Hepatocyte (in vitro differentiated cells): ENCODE measurements at places on chromosomes 7 and 10. TPM values are rescaled to one million over a fixed set of nuclear protein-coding genes. Genes with fewer than 3 reads are reported as not detected.

DNA sequence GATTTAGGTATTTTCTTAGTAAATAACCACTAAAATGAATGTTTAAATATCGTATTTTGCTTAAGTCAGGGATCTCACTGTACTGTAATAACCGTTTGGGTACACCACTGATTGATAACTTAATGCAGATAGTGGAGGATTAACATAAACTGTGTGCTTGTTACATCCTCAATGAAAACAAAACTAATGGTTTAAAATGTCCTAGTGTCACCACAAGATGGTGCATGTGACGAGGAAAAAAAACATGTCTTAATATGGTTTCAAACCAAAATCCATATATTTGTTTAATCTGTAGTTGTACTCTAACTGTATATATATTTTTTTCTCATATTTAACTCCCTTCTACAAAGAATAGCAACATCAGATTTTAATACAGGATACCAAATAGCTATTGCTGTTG, 19.2 kb downstream of the ARMC10 start:
- no peak for DNase-seq

- DNase-seq, result peak; percentile 57
These were observed 550.6 kb downstream of the GLRX3 start for GRCh38 chr10:130686689-130687300.

- DNase-seq, result no peak
These were observed 61.3 kb downstream of the XPNPEP1 start for GRCh38 chr10:109862041-109862440.

Gene ZCCHC24
- 18.3 and 20.1 TPM in 2 replicates for total RNA-seq

DNA sequence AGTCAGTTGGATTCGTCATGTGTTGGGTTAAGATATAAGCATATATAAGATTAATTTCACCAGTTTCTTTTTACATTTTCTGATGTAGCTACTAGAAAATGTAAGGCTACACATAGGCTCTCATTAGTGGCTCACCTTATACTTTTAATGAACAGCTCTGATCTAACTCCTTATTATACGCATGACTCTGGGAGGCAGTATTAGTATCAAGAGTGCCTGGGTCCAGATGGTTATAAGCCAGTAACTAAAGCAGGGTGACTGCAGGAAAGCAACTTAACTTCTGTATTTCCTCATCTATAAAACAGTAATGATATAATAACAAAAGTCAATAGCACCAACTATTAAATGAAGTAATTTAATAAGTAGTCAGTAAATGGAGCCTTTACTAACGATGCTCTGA, 1.4 kb upstream of the ELMO1 start:
- no peak for DNase-seq

GRCh38 chr7:126394406-126394805, 858.3 kb downstream of the GRM8 start:
- DNase-seq, result no peak

Gene KCNH2
- 8.4 and 9.4 TPM in 2 replicates for total RNA-seq

Gene ZNF488
- 1.2 and 2.0 TPM in 2 replicates for total RNA-seq

Gene HYAL4
- total RNA-seq, result 0.07 TPM in 1 of 2 replicates, not detected in the other

- no peak for DNase-seq
These were observed 197.1 kb downstream of the BBS9 start for GRCh38 chr7:33326485-33326848.

- peak; percentile 61 for DNase-seq
These were observed 87.7 kb upstream of the PDK4 start for GRCh38 chr7:95684037-95684436.

DNA sequence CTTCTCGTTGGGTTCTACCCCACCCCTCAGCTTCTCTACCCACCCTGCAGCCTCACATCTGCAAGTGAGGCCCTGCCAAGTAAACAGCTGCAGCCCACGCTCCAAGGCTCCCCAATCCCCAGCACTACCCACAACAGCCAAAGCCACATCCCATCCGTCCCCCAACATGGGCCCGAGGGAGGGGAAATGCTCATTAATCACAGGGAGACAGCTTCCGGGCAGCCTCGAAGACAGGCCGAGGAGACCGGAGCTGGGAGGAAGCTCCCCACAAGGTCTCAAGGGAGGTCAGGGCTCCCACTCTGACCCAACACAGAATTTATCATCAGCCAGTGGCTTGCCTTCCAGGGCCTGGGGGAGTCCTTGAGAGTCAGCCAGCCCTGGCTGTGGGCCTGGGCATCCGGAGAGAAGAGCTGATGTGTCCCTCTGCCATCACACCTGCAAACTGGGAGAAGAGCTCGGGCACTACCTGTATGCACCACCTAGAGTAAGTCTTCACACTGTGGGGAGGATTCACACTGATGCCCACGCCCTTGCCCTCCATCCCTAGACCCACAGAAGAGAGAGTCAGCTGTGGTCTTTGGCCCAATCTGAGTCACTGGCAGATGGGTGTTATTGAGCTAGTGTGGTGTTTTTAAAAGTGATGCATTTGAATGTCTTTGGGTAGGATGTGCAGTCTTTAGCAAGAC, 115.5 kb upstream of the ZMIZ1 start:
- no peak for DNase-seq

Gene EVX1
- 1.1 and 1.6 TPM in 2 replicates for total RNA-seq

GRCh38 chr10:124575107-124576035, 113.7 kb downstream of the LHPP start:
- no peak for DNase-seq

DNA sequence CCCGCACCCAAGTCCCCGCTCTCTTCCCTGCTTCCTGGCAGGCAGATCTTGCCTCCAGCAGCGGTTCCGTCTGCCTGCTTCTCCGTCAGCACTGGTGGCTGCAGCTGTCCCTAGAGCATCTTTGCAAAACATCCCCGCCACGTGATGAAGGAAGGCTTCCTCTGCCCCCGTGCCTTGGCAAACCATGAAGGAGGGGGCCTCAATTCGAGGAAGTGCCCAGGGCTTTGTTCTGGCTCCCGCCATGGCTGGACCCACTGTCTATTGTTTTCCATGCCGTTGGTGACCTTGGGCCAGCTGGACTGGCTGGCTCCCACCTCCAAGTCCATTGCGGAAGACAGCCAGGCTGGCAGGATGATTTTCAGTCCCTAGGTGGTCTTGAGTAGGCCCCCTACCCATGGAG, 13.2 kb upstream of the AQP1 start:
- DNase-seq, result no peak

DNA sequence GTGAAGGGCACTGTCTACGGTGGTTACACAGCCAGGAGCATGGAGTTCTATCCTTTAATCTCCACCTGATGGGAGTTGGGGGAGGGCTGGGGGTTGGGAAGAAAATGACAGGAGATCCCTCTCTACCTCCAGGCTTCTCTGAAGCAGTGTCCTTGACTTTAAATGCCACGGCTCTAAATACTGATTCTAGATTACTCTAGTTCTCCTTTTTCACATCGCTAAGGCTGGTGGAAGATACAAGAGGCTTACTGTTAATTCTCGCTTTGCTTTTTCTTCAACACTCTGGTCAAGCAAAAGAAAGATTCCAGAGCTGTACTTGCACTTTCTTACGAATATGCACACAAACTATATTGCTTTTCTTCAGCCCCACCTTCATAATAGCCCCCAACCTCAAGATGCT, 30.5 kb downstream of the ARL3 start:
- no peak for DNase-seq

- DNase-seq, result no peak
These were observed 6.6 kb upstream of the STRIP2 start for GRCh38 chr7:129427526-129428045.

DNA sequence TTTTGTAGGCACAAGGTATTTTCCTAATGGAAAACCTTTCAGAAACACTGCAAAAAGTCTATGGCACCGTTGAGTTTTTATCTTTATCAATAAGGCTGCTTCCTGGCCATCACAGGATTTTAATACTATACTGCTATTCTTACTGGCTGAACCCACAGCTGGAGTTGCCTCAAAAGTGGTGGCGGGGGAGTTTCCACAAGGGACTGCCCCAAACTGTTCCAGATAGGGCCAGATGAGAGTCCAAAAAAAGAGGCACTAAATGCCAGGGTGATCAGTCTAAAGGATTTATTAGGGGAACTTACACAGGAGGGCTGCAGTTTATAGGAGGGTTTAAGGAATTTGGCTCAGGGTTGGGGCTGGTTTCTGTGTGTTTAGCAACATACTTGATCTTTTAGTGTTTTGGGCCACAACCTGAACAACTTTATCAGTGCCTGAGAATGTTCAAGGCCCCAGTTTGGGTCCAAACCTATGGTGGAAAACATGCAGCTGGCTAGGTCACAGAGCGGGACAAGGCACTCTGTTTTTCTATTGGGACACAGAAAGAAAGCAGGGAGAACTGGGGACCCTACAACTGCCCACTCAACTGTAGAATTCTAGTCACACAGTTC, 41.4 kb downstream of the STAM start:
- no peak for DNase-seq

- no peak for DNase-seq
These were observed 236.4 kb upstream of the TMEM72 start for GRCh38 chr10:44674536-44675386.

DNA sequence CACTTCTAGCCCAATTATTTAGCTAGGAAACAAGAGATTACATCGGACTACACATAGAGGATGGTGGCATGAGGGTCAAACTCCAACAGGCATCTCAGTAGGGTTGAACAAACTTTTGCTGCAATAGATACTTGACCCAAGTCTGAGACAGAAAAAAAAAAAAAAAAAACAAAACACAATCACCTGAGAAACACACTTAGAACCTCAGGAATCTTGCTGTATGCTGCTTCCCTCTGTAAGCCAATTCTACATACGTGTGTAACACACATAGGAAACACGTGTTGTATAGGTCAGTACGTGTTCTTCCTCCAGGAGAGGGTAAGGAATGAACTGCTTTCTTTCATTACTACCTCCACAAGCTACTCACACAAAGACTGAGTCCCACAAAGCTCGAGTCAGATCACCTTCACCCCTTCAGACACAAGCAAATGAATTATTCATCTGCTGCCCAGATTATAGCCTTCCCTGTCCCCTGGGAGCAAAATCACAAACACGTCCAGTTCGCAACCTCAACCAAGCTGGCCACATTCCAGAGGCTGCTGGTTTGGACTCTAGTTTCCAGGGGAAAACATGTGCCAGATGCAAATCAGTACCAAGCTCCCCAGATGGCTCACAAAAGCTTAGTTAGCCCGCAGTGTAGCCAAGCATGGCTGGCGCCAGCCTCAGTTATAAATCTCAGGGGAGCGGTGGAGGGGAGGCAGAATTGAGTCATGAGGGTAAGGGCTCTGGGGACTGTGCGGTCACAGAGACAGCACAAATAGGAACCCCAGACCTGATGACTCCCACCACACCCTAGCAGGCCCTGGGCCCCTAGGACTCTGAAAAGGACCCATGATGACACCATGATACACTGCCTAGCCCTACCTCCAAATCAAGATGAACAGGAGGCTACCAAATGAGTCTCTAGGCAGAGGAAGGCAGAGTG, 15.1 kb downstream of the PSAP start:
- DNase-seq, result peak; percentile 46

Gene CDC14C
- 0.08 and 0.23 TPM in 2 replicates for total RNA-seq

DNA sequence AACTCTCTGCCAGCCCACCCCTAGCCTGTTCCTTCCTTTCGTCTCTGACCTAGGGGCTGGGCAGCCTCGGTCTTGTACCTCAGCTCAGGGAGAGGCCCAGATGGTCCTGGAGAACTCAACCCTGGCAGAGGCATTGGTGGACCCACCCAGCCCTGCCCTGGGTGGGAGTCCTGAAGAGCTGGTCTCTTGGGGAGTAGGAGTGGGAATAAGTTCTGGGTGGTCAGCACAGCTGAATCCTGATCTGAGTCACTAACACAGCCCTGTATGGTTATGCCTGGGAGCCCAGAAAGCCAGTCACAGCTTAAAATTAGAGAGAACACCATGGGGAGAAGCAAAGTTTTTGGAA, 84.0 kb downstream of the SORBS1 start:
- no peak for DNase-seq

DNA sequence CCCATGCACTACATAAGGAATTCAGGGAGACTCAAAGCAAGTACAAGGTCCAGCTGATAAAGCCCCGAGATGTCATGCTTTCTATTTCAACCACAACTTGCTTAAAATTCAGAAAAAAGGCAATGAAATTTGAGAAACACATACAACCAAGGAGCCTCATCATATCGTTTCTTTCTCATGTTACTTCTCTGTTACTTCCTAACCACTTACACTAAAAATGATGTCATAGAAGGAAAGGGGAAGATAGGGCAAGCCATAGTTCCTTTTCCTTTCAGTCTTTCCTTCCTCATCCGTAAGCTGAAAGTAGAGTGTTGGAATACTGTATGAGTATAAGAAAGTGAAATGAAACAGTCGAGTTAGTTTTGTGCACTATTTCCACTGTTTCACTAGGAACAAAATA, 27.9 kb upstream of the CDK14 start:
- DNase-seq, result no peak

GRCh38 chr7:146291900-146292299, 175.3 kb downstream of the CNTNAP2 start:
- DNase-seq, result no peak

DNA sequence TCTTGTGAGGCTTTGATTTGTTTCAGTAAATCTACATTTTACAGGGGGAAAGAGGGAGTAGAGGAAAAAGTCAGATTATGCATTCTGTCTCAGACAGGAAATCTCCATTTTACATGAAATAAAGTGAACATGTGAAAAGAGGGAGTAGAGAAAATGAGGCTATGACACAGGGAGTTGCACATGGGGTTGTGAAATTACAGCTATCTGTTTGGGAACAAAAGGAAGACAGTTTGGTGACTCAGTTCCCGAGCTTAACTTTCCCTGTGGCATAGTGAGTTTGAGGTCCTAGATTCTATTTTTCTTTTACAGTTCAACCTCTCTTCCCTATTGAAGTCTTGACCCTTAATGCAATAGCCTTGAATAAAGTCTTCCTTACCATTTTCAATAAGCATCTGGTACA, 63.2 kb upstream of the AGR3 start:
- no peak for DNase-seq

- peak; percentile 90 for DNase-seq
These were observed at the start of gene GSDME for GRCh38 chr7:24757353-24758275. Gene GSDME, minus strand, starts transcription at chr7:24757464. Its CDS starts 7,690 bp downstream, at chr7:24749774.

GRCh38 chr7:49703337-49703736, 70.1 kb upstream of the VWC2 start:
- DNase-seq, result no peak

DNA sequence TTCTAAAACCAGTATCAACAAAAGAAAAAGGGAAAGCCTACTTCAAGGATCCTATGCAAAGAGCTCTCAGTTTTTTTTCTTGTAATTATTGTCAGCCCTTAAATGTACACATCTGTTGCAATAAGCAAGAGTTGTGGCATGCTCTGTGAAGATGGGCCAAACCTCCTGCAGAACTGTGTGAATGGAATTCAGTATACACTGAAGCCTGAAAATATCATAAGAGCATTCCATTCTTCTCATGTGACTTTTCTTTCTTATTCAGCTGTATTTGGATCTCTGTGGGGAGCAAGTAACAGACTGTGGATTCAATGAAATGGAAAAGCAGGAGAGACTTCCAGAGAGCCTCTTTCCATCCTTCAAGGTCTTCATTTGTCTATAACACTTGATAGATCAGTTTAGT, 130.7 kb downstream of the SAMD9 start:
- DNase-seq, result no peak

Gene STYXL1
- total RNA-seq, result 64.4 and 70.1 TPM in 2 replicates
